Endodermal cell (in vitro differentiated cells): ENCODE measurements at places on chromosomes 7 and 10. TPM values are rescaled to one million over a fixed set of nuclear protein-coding genes. Genes with fewer than 3 reads are reported as not detected.

Gene RADIL
- total RNA-seq: 27.0 to 42.2 TPM (median 34.9 TPM) in 3 replicates

Gene VSIR
- 0.07 to 0.42 TPM in 2 of 3 replicates, not detected in the other for total RNA-seq

Gene RET
- total RNA-seq: 0.87 to 2.0 TPM (median 1.2 TPM) in 3 replicates

Gene TEX47
- not detected in 3 replicates for total RNA-seq
